Fibroblast of villous mesenchyme (primary cell): ENCODE measurements at places on chromosomes 13 and 19.

- no peak for DNase-seq
Observed at GRCh38 chr13:27338816-27339215, 68.2 kb downstream of the RASL11A start.

DNA sequence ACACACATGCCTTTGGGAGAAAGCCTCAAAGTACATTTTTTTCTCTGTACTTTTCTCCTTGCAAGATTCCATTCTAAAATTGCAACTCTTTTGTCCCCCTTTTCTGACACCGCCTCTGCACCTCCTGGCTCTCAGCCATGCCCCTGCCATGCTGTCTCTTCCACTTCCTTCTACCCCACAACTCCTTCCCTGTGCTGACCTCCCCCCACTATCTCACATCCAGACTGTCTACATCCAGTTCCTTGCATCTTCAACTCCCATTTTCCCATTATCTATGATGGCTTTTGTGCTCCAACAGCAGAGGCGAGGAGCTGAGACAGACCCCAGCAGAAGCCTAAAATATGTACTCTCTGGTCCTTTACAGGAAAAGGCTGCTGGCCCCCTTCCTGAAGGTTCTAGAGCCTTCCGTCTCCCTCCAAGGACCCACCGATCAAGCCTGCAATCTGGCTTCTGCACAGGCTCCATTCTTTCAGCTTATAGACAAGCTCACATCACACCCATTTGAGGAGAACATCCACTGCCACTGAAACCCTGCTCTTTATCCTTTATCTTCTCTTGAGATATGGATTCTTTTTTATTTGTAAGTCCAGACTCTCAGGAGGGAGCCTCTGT, 50.2 kb downstream of the RFX2 start:
- no peak for DNase-seq

- DNase-seq = no peak
Observed at GRCh38 chr13:48299591-48299990, 4.0 kb upstream of the RB1 start.

GRCh38 chr13:75461314-75461713, 20.7 kb downstream of the TBC1D4 start:
- no peak for DNase-seq

- DNase-seq = no peak
Observed at GRCh38 chr19:3225677-3226093, 1.2 kb downstream of the CELF5 start.

DNA sequence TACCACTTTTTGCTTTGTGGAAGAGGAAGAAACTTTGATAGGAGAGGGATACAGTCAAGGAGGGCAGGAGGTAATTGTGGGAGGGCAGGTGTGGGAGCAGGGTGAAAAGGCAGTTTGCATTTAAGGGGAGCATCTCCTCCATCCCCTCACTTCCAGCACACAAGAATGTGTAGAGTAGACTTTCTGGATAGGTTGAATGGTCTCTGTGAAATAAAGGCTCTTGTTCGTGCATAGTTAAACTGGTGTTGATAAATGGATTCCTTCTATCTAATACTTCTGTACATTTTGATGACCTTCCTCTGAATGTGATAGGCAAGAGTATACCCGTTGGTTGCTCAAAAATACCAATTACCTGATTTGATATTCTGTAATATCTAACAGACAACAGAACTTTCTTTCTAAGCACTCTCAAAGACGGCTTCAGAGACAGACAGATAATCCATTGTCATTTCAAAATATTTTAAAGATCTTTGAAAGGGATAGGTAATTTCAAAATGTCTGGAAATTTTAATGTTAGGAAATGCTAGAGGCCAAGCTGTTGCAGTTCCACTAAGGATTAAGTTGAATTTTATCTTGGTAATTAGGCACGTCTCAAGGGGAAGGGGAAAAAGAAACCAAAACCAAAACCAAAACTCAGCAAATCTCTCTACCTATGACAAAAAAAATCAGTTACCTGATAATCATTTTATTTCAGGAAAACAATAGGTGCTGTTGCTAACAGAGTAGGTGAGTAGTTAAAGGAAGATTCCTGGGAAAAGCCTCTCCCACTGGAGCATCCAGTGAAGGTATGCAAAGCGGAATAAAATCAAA, 302.6 kb downstream of the COG6 start:
- DNase-seq = no peak

DNA sequence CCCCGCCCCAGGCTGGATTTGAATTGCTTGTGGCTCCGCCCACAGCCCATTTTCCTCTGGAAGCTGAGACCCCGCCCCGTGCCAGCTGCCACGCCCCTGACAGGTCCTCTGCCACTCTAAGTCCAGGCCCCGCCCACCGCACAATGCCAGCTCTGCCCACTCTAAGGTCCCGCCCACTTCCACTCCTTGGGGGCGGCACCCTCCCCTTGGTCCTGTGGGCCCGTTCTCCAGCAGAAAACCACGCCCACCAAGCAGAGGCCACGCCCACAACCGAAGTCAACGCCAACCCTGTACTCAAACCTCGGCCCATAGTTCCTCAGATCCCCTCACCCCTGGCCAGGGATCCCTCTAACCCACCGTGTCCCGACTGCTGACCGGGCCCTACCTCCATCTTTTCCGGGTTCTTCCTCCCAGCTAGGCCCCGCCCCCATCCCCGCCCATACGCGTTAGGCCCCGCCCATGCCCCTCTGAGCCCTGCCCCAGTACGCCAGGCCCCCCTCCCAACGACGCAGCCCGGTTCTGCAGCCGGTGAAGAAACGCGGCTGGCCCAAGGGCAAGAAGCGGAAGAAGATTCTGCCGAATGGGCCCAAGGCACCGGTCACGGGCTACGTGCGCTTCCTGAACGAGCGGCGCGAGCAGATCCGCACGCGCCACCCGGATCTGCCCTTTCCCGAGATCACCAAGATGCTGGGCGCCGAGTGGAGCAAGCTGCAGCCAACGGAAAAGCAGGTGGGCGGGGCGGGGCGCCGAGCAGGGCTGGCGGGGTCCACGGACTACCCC, 1.3 kb downstream of the HMG20B start:
- peak; percentile 96 for DNase-seq

- DNase-seq = no peak
Observed at GRCh38 chr13:20093951-20094350, 66.9 kb downstream of the GJA3 start.

DNA sequence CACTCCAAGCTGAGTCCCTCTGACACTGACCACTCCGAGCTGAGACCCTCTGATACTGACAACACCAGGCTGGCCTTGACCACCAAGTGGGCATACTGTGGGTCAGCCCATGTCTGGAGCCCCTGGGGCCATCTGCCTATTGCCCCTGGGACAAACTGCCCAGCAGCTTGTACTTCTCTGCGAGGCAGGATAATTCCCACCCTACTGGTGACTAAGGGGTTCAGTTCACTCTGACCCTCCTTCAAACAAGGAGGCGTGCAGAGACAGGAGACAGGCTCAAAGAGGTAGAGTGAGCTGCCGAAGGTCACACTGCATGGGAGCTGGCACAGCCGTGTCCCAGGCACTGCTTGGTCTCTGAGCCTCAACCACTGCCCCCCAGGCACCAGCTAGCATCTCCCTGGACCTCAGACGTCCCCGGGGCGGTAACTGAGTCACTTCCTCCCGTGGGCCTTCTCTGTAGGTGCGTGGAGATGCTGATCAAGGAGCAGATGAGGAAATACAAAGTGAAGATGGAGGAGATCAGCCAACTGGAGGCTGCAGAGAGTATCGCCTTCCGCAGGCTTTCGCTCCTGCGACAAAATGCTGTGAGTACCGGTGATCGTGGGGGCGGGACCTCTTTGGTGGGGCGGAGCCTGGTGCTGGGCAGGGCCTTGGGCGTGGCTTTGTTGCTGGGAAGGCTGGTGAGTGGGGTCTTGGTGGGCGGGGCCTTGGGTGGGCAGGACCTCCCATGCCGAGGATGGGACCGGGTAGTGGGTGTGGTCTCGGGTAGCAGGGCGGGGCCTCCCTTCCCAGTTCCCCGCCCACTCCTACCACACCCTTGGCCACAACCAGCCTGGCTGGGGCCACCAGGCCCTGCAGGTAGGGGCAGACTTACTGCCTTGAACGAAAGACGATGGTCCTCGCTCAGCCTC, 5.8 kb upstream of the USE1 start:
- DNase-seq = peak; percentile 41

GRCh38 chr19:41427647-41428480, 690 bp upstream of the B3GNT8 start:
- DNase-seq = peak; percentile 22

- DNase-seq = no peak
Observed at GRCh38 chr13:114311908-114312307, 2.4 kb upstream of the CHAMP1 start.

DNA sequence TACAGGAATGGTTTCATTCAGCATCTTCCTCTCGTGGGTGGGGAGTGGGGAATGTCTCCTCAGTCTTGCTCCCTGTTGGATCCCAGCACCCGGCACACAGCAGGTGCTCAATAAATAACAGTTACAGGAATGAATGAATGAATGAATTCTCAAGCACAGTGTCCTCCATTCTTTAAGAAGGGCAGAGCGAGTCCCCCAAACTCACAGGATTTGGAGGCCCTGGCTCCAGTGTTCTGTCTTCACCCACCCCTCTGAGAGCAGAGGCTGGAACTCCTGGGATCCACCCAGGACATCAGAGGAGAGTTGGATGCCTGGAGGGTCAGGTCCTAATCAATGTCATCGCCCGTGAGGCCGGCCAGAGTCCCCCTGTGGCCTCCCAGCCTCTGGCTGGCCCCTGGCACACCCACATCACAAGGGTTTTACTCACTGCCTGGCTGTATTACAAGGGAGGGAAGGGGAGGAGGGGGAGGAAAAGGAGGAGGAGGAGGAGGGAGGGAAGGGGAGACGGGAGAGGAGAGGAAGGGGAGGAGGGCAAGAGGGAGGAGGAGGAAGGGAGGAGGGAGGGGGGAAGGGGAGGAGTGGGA, 8.7 kb upstream of the CREB3L3 start:
- DNase-seq = peak; percentile 50

DNA sequence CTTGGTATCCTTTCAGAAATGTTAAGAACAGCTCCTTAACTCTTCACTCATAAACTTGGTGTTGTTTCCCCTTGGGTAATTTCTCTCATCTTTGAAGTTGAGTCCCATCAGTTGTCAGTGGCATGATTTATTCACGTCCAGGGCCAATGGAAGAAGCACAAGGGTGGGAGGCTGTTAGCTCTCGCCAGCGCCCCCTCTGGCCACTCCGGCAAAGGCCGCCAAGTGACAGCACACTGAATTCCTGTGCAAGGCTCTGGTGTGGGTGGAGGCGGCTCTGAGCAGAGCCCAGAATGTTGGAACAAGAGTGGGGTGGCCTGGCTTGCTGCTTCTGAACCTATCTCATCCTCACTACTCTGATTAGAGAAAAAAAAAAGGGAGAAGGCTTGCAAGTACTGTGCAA, 13.1 kb upstream of the MEDAG start:
- DNase-seq = peak; percentile 56

GRCh38 chr19:1110809-1111640, 7.2 kb downstream of the GPX4 start:
- no peak for DNase-seq

- peak; percentile 91 for DNase-seq
Observed at GRCh38 chr19:49361438-49362047, 673 bp downstream of the TEAD2 start.

GRCh38 chr19:3866910-3867638, 1.8 kb downstream of the ZFR2 start:
- DNase-seq = no peak

DNA sequence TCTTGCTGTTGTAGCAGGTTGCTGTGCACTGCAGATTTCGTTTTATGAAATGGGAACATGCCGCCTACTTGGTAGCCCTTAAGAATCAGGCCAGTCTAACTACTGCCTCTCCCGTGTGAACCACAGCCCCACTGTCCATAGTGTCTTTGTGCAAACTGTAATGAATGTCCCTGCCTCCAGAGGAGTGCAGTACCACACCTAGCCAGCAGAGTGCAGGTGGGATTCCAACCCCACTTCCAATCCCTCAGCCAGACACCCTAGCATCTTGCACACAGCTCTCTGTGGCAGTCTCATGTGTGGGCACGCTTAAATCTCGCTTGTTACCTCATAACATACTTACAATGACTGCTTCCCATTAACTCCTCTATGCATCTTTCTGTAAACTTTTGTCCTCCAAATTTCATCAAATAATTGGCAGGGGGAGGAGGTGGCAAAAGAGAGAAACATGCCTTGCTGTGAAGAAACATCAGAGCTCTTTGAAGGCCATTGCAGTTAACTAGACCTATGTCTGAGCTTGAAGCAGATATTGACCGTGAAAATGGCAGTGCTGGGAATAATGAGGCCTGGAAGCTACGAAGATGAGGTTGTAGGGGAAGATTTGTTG, 47.2 kb downstream of the ZAR1L start:
- DNase-seq = no peak

GRCh38 chr13:31797154-31797775, 57.9 kb downstream of the RXFP2 start:
- peak; percentile 54 for DNase-seq

- DNase-seq = peak; percentile 96
Observed at GRCh38 chr19:8592231-8593009, 15.2 kb upstream of the MYO1F start.

- no peak for DNase-seq
Observed at GRCh38 chr13:24652359-24652758, 27.8 kb upstream of the ATP12A start.

DNA sequence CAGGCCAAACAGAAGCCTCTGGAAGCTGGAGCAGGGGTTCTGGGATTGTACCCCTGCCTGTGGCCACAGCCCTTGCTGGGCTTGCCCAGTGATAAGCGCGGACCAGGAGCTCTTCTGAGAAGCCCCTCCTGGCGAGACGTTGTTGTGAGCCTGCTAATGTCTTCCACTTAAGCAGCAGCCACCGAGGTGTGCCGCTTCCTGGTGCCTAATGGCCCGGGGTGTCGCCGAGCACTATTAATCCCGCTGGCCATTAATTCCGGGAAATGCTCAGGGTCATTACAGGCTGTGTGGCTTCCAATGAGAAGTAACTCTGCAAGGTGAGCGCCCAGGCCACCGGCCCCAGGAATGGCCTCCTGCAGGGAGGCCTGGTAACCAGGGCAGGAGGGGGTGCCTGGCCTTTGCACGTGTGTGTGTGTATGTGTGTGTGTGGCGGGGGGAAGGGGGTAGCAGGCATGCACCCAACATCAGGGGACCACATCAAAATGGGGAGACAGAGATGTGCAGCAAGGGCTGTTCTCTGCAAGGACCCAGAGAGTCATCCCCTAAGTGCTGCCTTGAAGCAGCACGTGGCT, 175.0 kb downstream of the URI1 start:
- DNase-seq = no peak

- no peak for DNase-seq
Observed at GRCh38 chr13:109140479-109141349, 511.3 kb downstream of the MYO16 start.

GRCh38 chr13:56902276-56902675, 238.4 kb upstream of the PRR20A start:
- DNase-seq = no peak

GRCh38 chr13:32897296-32897695, 118.9 kb upstream of the KL start:
- no peak for DNase-seq

GRCh38 chr13:30341815-30342570, 34.6 kb upstream of the KATNAL1 start:
- DNase-seq = peak; percentile 87

GRCh38 chr19:6062961-6063575, 47.2 kb downstream of the RFX2 start:
- no peak for DNase-seq

DNA sequence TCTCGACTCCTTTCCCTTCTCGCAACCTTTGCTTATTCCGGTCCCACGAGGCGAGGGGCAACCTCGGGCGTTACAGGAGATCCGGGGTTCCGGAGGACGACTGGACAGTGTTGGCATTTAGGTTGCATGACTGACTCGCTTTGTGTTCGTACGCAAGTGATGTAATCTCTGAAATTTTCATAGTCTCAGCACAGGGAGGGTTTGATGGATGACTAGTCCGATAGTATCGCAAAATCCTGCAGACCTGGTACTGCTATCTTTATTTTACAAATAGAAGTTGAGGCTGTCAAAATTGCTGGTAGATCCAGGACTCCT, 342 bp downstream of the DDX49 start:
- no peak for DNase-seq

GRCh38 chr13:36432106-36432544, at the start of gene CCNA1:
Gene CCNA1 (plus strand): TSS chr13:36432495. CDS start chr13:36433057, 562 bp downstream.
- no peak for DNase-seq
